ENCODE measurements at places on chromosomes 12 and 14.

DNA sequence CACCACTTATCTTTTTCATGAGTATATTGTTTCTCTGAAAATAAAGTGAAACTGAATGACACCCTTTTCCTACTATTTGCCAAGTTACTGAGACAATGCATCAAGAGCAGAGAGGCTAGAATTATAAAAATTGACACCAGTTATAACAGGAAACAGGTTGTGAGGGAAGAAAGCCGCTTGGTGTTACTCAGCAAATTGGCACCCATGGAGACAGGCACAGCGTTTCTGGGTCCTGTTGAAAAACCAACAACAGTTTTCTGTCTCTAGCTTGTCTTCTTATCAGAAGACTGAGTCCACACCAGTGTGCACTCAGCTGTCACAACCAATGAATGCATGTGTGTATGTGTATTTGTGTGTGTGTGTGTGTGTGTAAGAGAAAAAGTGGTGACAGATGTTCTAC is 267.7 kb downstream of the KCNH5 start:
- DNase-seq = no peak

- DNase-seq = no peak
Observed at GRCh38 chr14:73234586-73235394, 2.5 kb upstream of the PAPLN start.

DNA sequence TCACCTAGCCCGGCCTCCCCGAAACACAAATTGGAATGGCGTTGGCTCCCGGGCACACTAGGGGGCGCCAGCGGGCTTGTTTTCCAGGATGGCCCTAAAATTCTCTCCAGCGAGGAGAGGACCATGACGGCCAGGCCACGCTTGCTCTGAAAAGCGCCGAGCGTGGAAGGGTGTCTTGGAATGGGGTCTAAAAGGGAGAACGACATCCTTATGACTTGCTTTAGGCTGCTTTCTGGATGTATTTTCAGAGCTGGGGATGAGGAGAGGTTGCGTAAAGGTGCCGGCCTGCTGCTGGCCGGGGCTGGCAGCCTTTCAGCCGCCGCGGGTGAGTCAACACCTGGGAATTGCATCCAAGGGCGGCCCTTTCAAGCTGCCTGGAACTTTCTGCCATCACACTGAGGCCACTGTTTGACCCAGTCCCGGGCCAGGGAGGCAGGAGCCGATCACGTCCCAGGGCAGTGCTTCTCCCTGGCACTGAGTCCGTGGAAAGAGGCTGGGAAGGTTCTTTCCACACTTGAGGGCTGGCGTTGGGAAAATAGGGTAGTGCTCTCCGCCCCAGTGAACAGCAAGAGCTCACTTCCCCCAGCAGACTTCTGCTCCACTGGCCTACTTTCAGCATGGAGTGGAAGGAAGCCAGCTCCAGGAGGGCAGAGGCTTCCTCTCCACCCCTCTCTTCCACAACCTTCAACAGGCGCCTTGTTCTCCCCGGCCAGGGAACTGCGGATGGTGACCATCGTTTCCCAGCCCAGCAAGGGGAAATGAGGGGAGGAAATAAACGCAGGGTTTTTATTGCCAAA is 216.2 kb downstream of the TTC8 start:
- DNase-seq = peak; percentile 63

DNA sequence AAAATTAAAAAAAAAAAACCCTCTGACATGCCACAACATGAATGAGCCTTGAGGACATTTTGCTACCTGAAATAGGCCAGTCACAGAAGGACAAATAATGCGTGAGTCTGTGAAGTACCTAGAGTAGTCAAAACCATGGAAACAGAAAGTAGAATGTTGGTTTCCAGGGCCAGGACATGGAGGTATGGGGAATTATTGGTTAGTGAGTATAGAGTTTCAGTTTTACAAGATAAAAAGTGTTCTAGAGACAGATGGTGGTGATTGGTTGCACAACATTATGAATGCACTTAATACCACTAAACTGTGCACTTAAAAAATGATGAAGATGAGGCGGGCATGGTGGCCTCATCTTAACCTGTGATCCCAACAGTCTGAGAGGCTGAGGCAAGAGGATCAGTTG is 47.6 kb upstream of the ZFP36L1 start:
- DNase-seq = no peak

DNA sequence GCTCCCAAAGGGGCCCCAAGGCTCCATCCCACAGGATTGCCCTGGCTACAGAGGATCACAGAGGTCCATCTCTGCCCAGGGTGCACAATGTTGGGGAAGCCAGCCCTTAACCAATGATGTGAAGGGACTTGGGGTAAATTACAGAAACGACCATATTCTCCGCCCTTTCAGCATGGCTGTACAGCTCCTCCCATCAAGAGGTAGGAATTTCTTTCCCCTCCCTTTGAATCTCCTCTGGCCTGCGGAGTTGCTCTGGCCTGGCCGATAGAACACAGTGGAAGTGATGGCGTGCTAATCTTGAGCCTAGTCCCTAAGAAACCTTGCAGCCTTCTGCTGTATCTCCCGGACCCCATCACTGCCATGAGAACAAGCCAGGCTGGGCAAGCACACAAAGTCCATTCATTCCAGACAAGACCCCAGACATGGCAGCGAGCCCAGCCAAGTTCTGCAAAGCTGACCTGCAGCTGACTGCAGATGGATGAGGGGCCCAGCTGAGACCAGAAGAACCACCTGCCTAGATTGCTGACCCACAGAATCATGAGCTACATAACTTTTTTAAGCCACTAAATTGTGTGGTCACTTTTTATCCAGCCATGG is 6.9 kb upstream of the IFI27 start:
- DNase-seq = no peak

DNA sequence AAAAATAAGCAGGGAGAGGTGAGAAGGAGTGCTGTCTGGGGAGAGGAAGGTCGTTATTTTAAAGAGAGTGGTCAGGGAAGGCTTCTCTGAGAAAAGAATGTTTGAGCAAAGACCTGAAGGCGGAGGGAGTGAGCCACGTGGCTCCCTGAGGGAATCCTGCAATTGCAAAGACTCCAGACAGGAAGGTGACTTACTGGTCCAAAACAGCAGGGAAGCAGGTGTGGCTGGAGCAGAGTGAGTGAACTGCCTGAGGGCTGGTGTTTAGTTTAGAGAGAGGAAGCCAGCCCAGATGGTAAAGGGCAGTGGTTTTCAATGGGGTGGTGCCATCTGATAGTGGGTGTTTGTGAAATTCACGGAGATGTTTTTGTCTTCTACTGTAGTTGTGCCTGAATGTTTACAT is 58.8 kb upstream of the LTA4H start:
- DNase-seq = peak; percentile 42

- DNase-seq = no peak
Observed at GRCh38 chr12:101655393-101655792, 42.0 kb upstream of the CHPT1 start.
